ENCODE measurements at places on chromosomes 7 and 10. TPM values are rescaled to one million over a fixed set of nuclear protein-coding genes. Genes with fewer than 3 reads are reported as not detected.

DNA sequence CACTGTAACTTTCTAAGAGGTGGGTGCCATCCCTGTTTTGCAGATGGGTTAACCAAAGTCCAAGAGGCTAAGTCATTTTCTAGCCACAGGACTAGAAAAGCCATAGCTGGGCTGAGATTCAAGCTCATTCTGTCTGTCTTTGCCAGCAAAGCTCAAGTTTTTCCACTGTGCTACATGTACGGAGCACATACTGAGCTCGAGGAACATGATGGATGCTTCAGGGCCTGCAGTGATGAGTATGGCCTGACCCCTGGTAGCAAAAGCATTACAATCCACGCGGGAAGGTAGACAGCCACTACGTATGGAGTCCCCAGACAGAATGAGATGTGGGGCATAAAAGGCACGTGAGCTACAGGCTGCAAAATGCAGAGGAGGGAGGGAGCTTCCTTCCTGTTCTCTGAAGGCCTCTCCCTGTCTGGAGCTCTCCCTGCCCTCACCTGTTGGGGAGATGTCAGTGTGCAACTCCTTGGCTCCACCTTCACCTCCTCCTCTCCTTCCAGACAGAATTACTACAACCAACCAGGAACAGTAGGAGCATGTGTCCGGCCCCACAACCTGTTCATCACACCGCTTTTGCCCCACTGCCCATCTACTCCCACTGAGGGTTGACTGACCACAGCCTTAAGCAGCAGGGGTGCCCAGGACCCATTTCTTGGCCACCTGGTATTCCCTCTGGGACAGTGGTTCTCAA, 16.4 kb downstream of the ITPRIP start:
- H3K4me1 ChIP-seq = peaks cover 78% of the 10 kb centered on the region
- H3K27ac ChIP-seq = no peak overlapping the region
- no peaks in the 10 kb centered on the region for H3K27me3 ChIP-seq
- no peak for DNase-seq

GRCh38 chr7:145845345-145845744, 271.3 kb upstream of the CNTNAP2 start:
- H3K36me3 ChIP-seq = no peaks in the 10 kb centered on the region
- no peaks in the 10 kb centered on the region for H3K27me3 ChIP-seq
- no peaks in the 10 kb centered on the region for H3K4me1 ChIP-seq
- no peak overlapping the region for H3K4me3 ChIP-seq

GRCh38 chr10:13099666-13100348, at the start of gene OPTN:
Gene OPTN (plus strand): TSS chr10:13100163. CDS start chr10:13109123, 8,960 bp downstream.
- peak; percentile 79 for DNase-seq
- H3K27ac ChIP-seq = peak within 1 kb of the TSS; percentile 99
- no peaks in the 10 kb centered on the region for H3K27me3 ChIP-seq
- no peaks in the 10 kb centered on the region for H3K36me3 ChIP-seq

- H3K36me3 ChIP-seq = no peaks in the 10 kb centered on the region
- peaks cover 7% of the 10 kb centered on the region for H3K4me1 ChIP-seq
- H3K27ac ChIP-seq = no peak overlapping the region
- H3K27me3 ChIP-seq = no peaks in the 10 kb centered on the region
Observed at GRCh38 chr10:11245095-11245479, 227.4 kb downstream of the CELF2 start.

GRCh38 chr7:149716932-149717307, 56.5 kb downstream of the ZNF467 start:
- no peaks in the 10 kb centered on the region for H3K27me3 ChIP-seq
- no peak overlapping the region for H3K4me3 ChIP-seq
- peak overlapping the region; percentile 70 for H3K27ac ChIP-seq
- DNase-seq = no peak
- H3K36me3 ChIP-seq = peaks cover 9% of the 10 kb centered on the region

GRCh38 chr10:83908506-83908905, 230.8 kb upstream of the GHITM start:
- no peak overlapping the region for H3K4me3 ChIP-seq
- no peaks in the 10 kb centered on the region for H3K27me3 ChIP-seq
- no peaks in the 10 kb centered on the region for H3K36me3 ChIP-seq
- no peak for DNase-seq
- no peak overlapping the region for H3K27ac ChIP-seq
- H3K4me1 ChIP-seq = no peaks in the 10 kb centered on the region

DNA sequence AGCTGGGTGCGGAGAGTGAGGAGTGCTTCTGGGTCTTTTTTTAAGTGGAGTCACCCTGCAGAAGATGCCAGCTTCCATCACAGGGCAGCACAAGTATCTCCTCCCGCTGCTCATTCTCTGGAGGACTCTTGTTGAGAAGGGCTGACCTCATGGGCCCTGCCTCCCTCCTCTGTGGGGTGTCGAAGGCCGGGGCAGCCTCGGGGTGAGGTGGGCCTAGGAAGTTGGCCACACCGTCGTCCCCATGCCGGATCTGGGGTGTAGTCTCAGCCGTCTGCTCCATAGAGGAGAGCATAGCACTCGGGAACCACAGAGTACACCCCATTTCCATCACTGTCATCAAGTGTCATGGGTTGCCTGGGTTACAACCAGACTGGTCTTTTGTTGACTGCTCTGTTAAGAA, 85.0 kb downstream of the TRRAP start:
- no peak for DNase-seq
- no peaks in the 10 kb centered on the region for H3K4me1 ChIP-seq
- H3K4me3 ChIP-seq = no peak overlapping the region
- H3K36me3 ChIP-seq = peaks cover 5% of the 10 kb centered on the region
- H3K27me3 ChIP-seq = no peaks in the 10 kb centered on the region

GRCh38 chr10:105679781-105680180, 1038.7 kb downstream of the SORCS3 start:
- H3K4me1 ChIP-seq = no peaks in the 10 kb centered on the region
- no peak overlapping the region for H3K4me3 ChIP-seq
- no peak overlapping the region for H3K27ac ChIP-seq
- H3K27me3 ChIP-seq = no peaks in the 10 kb centered on the region
- H3K36me3 ChIP-seq = no peaks in the 10 kb centered on the region

Gene PIP
- not detected for total RNA-seq

DNA sequence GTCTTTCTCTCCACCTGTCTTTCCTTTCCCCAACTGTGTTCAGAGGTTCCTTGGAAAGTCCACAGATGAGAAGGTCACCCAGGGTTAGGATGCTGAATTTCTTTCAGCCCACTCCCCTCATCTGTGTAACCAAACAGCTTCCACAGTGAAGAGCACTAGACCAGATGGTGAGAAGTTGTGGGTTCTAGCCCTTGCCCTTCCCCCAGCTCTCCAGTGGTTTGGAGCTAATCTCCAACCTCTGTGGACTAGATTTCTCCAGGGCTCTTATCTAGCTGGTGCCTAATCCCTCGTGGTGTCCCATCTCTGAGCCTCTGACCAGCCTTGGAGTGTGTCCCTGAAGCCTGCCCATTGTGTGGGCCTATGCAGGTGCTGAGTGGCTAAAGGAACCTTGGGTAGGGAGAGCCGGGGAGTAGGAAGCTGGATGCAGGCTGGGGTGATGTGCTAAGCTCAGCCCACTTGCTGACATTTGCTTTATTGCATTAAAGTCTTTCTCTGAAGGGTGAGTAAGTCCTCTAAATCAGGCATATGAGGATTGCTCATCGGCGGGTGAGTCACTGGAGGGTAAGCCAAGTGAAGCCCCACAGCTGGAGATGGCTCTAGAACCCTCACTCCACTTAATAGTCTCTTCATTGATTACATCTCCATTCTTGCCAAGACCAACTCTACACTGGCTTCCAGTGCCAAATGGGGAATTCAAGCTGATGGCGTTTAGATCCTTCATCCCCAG, 14.9 kb downstream of the DUSP5 start:
- no peak for DNase-seq
- H3K27ac ChIP-seq = no peak overlapping the region
- no peak overlapping the region for H3K4me3 ChIP-seq

DNA sequence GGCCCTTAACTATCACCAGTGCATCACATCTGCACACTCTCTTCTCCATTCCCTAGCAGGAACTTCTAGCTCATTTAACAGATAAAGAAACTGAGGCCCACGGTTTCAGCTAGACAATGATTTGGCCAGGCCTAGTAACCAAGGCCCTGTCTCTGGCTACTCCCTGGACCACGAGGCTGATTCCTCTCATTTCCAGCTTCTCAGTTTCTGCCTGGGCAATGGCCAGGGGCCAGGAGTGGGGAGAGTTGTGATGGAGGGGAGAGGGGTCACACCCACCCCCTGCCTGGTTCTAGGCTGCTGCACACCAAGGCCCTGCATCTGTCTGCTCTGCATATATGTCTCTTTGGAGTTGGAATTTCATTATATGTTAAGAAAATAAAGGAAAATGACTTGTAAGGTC, 13.5 kb downstream of the AQP1 start:
- DNase-seq = peak; percentile 30
- H3K27me3 ChIP-seq = no peaks in the 10 kb centered on the region
- H3K27ac ChIP-seq = no peak overlapping the region
- peaks cover 6% of the 10 kb centered on the region for H3K36me3 ChIP-seq
- H3K4me1 ChIP-seq = peaks cover 17% of the 10 kb centered on the region
- no peak overlapping the region for H3K4me3 ChIP-seq

DNA sequence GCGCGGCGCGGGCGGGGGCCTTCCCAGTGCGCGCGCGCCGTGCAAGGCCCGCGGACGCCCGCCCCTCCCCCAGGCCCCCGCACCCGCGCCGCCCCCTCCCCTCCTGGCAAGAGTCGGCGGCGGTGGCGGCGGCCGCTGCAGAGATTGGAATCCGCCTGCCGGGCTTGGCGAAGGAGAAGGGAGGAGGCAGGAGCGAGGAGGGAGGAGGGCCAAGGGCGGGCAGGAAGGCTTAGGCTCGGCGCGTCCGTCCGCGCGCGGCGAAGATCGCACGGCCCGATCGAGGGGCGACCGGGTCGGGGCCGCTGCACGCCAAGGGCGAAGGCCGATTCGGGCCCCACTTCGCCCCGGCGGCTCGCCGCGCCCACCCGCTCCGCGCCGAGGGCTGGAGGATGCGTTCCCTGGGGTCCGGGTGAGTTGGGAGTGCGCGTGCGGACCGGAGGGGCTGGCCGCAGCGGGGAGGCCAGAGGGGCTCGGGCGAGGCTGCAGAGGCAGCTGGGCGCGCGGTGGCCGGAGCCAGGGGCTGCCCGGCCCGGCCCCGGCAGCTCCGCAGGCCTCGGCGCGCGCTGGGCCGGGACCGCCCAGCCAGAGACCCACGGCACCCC, at the start of gene BMPR1A:
Gene BMPR1A (plus strand): TSS at position 109 of the 602 bp plus-strand sequence. CDS start 119,400 bp downstream, outside the sequence.
- no peaks in the 10 kb centered on the region for H3K36me3 ChIP-seq
- DNase-seq = no peak
- H3K4me3 ChIP-seq = peak within 1 kb of the TSS; percentile 92
- H3K4me1 ChIP-seq = peaks cover 48% of the 10 kb centered on the region
- no peaks in the 10 kb centered on the region for H3K27me3 ChIP-seq

- no peaks in the 10 kb centered on the region for H3K27me3 ChIP-seq
- H3K4me3 ChIP-seq = no peak overlapping the region
- H3K36me3 ChIP-seq = no peaks in the 10 kb centered on the region
- H3K4me1 ChIP-seq = peaks cover 40% of the 10 kb centered on the region
- DNase-seq = no peak
Observed at GRCh38 chr10:34580643-34581042, 234.5 kb downstream of the PARD3 start.

Gene GRID2IP
- total RNA-seq = not detected

Gene METTL2B
- total RNA-seq = 29.2 TPM

Gene DNAJC12
- 7.8 TPM for total RNA-seq

- no peak for DNase-seq
- H3K4me1 ChIP-seq = no peaks in the 10 kb centered on the region
- no peak overlapping the region for H3K4me3 ChIP-seq
- H3K36me3 ChIP-seq = no peaks in the 10 kb centered on the region
- no peaks in the 10 kb centered on the region for H3K27me3 ChIP-seq
Observed at GRCh38 chr7:81294897-81295515, 376.2 kb upstream of the SEMA3C start.

Gene THSD7A
- total RNA-seq = 0.47 TPM

DNA sequence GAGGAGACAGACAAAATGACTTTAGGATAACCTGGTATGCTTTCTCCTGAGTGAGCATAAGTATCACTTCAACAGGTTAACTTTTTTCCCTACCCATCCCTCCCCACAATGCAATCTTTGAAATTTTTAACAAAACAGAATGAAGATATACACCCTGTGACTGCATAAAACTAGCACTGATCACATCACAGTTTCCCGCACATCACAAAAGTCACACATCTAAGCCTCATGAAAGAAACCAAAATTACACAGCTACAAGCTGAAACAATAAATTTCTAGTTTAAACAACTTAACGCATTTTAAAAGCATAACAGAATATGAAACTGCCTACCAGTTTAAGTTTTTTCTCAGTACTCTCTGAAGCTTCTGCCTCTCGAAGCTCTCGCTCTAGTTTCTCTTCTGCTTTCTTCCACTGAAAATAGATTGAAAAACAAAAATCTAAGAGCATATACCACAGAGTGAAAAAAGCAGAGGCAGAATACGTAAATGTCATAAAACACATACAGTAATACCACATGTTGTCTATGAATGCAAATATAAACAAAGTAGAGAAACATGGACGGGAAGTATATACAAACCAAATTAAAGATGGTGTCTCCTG, 18.1 kb downstream of the NOC3L start:
- peaks cover 11% of the 10 kb centered on the region for H3K36me3 ChIP-seq
- H3K4me1 ChIP-seq = no peaks in the 10 kb centered on the region
- H3K4me3 ChIP-seq = no peak overlapping the region
- DNase-seq = no peak
- no peak overlapping the region for H3K27ac ChIP-seq

Gene IL6
- not detected for total RNA-seq

DNA sequence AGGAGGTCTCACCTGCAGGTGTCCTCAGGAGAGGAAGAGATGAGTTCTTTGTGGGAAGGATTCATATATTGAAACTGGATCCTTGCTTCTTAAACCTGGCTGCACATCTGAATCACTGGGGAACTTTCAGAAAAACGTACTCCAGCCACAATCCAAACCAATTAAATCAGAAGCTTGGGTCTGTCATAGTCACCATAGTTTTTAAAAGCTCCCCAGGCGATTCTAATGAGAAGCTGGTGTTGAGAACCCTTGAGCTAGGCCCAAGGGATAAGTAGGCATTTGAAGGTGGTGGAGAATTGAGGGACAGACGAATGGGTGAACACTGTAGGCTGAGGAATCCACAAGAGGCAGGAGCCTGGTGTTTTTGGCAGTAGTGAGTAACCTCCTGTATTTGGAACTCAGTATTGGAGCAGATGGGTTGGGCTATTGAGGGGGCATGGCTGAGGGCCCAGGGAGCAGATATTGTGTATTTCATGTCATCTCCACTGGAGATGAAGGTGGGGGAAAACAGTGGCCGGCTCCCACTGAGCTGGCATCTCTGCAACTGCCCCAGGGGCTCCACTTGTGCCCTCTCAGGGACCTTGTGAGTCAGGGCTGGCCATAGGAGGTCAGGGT, 14.5 kb downstream of the ADCYAP1R1 start:
- H3K4me3 ChIP-seq = no peak overlapping the region
- no peaks in the 10 kb centered on the region for H3K4me1 ChIP-seq
- no peak overlapping the region for H3K27ac ChIP-seq
- no peaks in the 10 kb centered on the region for H3K27me3 ChIP-seq
- no peaks in the 10 kb centered on the region for H3K36me3 ChIP-seq

GRCh38 chr7:149454750-149455149, 6.1 kb downstream of the ZNF777 start:
- peaks cover 68% of the 10 kb centered on the region for H3K36me3 ChIP-seq
- no peaks in the 10 kb centered on the region for H3K27me3 ChIP-seq
- H3K27ac ChIP-seq = no peak overlapping the region
- peaks cover 14% of the 10 kb centered on the region for H3K4me1 ChIP-seq
